ENCODE measurements at places on chromosomes 1 and 21.

DNA sequence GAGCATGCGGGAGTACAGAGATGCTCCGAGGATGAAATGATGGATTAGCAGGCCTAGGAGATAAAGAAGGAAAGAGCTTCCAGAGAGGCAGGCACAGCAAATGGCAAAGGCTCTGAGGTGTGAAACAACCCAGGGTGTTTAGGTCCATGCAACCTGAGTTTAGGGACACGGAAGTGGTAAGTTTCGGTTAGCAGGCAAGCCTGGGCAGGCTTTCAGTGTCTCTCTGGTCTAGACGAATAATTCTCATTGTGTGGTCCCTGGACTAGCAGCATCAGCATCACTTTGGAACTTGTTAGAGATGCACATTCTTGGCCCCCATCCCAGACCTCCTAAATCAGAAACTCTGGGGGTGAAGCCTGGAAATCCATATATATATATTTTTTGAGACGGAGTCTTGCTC lies 18.6 kb downstream of the NKAIN1 start:
- DNase-seq = no peak

GRCh38 chr1:63713627-63714481 lies 60.0 kb upstream of the ROR1 start:
- DNase-seq = no peak

- DNase-seq = no peak
Observed at GRCh38 chr1:221397606-221398005, 344.3 kb downstream of the DUSP10 start.

DNA sequence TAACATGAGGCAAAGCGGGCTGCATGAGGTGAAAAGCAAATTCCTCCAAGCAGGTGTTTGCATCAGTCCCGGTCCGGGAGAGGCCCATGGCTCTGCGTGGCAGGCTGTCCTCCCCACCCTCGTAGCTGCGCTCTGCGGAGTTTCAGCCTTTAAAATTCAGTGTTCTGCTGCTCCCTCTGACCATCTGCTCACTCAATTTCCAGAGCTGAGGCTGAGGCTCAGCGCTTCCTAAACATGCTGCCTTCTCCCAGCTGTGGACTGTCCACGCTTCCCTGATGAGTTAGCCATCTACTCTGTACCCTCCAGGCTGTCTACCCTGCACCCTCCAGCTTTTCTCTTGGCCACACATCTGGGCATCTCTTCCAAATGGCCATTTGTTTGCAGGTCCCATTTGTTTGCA lies 87.7 kb downstream of the KCNJ6 start:
- no peak for DNase-seq
